ENCODE measurements at places on chromosomes 5 and 9.

GRCh38 chr5:146291421-146292074 lies 47.1 kb upstream of the POU4F3 start:
- DNase-seq: no peak

DNA sequence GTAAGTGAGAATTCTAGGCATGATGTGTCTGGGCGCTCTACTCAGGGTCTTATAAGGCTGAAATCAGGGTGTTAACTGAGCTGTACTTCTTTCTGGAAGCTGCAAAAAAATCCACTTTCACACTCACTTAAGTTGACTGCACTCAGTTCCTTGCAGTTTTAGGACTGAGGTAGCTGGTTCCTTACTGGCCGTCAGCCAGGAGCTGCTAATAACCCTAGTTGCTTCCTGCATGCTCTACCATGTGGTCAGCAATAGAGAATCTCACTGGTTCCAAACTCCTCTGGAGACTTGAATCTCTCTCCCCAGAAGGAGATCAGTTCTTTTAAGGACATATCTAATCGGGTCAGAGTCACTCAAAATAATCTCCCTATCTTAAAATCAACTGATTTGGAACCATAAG lies 911.2 kb downstream of the EFNA5 start:
- DNase-seq: no peak

DNA sequence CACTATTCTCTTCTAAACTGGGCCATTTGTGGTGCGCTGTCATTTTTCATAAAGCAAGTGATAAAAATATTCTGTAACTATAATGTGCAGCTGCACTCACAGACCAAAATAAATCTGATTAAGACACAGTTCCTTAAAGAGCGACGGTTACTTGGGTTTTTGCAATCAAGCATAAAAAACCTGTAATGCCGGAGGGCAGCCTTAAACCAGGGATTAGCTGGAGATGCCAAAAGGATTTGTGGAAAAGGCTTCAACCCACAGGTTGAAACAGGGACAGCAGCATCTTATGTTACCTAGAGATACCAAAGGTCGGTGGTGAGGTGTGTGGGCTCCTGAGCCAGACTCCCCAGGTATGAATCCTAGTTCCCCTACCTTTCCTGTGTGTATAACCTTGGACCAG lies 49.3 kb downstream of the CTNND2 start:
- DNase-seq: no peak

- DNase-seq: no peak
Observed at GRCh38 chr5:42566652-42567295, 143.5 kb downstream of the GHR start.

DNA sequence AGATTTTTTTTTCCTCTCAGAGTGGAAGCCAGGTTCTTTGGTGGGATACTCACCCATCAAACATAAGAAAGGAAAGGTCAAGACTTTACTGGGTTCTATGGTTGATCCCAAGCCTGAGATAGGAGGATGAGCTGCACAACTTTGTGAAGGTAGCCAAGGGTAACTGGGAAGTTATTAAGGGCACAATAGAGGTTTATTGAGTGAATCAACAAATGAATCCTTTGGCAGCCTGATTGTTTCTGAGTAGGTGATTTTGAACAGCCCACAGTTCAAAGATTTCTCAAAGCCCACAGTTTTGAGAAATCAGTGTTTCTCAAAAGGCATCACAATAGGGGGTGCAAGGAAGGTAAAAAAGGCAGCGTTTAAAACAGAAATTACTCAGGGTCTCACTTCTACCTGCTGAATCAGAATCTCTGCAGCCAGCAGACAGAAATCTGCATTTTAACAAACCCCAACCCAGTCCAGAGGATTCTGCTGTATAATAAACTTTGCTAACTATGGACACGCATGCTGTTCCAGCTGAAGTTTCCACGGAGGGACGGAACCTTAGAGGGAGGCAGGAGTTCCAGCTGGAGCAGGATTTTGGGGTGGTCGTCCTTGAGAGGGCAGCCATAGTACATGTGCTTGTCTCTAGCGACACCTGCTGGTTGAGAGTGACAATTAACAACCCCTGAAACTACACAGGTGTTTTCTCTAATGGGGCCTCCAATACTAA lies 32.7 kb upstream of the FSD1L start:
- no peak for DNase-seq

GRCh38 chr9:132982458-132982857 lies 4.0 kb downstream of the GFI1B start:
- DNase-seq: no peak

DNA sequence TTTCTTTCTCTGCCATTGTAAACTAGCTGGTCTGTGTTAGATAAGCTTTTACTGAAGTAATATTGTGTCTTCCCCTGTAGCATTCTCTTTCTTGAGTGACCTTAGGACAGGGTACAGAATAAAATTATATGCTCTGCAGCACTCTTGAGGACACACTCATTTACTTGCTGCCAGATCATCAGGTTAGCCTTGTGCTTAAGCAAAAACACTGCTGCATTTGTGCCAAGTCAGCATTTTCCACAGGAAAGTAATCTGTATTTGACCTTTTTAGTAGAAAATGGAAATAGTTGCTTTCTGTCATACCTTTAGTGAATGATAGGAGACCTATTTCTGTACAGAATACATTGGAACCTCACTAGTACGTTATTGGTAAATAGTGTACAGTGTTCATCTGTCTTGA lies 54.2 kb downstream of the LMNB1 start:
- DNase-seq: no peak

DNA sequence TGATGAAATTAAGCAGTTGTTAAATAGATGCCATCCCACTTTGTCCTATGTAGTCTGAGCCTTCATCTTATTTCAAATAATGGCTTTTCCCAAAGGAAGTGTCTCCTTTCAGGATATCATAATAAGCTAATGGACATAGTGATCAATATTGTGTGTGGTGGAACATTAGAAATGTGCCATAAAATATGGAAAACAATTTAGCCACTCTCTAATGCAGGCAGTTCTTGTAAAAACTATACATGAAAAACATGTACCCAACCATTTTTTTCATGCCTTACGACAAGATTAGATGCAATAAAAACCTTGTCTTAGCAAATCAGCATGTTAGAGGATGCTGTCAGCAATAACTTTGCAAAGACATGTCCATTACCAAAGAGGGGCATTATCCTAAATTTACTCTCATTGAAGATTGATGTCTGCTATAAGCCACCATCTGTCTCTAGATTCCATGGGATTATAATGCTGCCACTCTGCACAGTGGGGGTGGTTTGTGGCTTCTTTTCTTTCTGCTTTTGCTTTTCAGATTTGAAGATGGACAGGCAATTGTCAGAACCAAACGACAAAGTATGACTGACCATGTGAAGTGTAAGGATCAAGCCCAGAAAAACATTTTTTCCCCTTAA lies 724.0 kb upstream of the ZNF608 start:
- DNase-seq: no peak

GRCh38 chr5:126354858-126355731 lies 68.1 kb upstream of the GRAMD2B start:
- no peak for DNase-seq

DNA sequence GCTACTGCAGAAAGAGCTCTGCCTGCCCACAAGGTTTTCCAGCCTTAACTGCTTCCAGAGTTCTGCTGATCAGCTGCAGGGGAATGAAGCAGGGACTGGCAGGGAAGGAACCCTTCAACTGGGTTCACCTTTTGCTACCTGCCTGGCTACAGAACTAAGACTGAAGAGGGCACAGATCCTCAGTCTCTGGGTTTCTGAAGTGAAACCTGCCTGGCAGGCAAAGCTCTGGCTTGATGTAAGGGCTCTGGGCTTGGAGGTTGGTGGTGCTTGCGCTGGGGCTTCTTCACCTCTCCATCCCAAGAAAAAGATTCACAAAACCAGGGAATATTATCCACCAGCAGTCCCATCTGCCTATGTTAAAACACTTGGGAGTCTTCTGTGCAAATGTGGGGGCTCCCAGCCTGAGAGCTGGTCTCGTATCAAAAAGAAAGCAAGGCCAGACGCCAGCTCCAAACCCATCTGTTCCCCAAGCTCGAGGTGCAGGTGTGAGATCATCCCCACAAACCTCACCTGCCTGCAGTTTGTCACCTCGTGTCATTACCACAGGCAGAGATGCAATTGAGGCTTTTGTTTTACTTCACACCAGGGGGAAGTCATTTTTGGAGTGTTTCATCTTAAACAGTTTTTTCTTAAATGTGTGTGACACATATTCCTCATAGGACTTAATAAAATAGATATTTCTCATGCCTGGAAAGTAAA lies 58.3 kb downstream of the BNC2 start:
- DNase-seq: no peak

- DNase-seq: no peak
Observed at GRCh38 chr9:26684029-26684428, 208.6 kb downstream of the CAAP1 start.

GRCh38 chr5:61277190-61277589 lies 54.9 kb upstream of the ZSWIM6 start:
- DNase-seq: no peak

GRCh38 chr9:89619424-89620138 lies 14.8 kb downstream of the GADD45G start:
- DNase-seq: no peak

DNA sequence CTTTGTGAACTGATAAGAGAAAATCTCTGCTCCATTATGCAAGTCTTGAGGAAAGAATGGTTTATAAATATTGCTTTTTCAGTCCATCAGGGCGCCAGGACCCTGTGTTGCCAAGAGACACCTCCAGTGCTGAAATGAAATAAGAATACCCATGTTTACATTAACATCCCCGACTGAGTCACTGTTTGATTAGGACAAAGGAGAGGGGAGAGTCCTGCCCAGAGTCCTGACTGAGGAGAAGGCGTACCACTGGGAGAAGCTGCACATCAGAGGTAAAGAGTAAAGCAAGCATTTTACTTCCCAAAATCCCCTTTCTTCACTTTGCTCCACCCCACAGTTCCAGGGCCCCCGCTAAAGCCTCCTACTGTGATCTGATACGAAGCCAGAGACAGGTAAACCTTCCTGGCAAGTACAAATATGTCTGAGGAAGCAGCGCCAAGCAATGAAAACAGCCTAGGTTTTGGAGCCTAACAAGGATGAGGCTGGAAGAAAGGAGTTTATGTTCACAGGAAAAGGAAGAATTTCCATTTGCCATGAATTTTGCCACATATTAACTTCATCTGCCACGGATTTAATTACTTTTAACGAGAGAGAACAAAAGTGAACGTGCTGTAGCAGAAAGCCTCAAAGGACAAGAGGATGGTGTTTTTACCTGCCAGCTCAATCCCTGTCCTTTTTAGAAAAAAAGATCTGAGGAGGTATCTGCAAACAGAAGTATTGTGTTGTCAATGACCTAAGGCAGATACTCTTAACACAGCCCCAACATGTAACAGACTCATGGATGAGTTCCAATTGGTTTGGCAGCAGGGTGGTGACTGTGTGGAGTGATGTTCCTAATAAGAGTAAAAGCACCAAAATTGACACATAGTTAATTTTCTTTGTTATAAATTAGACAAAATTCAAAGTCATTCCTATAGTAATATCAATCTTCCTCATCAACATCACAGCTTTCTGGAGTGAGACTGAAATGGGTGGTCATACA lies 209.4 kb upstream of the TLE4 start:
- DNase-seq: no peak

GRCh38 chr9:76592974-76593347 lies 134.0 kb downstream of the GCNT1 start:
- DNase-seq: no peak

GRCh38 chr5:140115186-140115500 lies 1.2 kb downstream of the PURA start:
- DNase-seq: no peak

DNA sequence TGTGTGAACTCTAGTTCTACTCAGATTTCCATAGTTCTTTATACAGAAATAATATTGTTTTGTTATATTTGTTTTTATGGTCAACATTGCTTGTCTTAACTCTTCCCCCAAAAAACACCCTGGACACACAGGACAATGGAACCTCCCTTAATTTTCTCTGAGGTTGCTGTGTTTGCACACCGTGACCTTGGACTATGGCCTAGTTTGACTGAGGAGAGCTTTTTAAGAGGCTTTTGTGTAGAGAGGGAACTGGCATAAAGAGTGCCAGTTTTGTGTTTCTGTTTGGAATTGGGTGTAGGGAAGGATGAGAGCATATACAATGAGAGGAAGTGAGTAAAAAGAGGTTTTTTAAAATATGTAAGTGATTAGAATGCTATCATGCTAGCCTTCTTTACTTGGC lies 101.1 kb upstream of the MEF2C start:
- DNase-seq: no peak

DNA sequence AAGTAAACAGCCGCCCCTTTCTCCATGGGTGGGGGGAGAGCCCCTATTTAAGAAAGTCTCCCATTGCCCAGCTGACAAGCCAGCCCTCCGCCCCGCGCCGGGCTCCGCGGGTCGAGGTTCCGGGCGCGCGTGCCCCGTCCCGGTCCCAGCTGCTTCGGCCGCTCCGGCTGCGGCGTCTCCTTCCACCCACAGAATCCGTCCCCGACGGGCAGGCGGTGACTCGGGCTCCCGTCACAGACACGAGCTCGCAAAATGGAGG lies 223 bp downstream of the NR3C1 start:
- DNase-seq: no peak

DNA sequence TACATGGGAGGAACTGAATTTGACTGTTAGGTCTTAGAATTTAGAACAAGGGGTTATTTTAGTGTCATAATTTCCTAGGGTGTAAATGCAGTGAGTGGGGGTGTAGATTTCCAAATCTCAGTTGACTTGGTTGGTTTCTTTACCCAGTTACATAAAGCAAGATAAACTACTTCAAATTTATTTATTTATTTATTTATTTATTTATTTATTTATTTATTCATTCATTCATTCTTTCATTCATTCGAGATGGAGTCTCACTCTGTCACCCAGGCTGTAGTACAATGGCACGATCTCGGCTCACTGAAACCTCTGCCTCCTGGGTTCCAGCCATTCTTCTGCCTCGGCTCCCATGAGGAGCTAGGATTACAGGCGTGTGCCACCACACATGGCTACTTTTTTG lies 200.4 kb downstream of the SLF1 start:
- DNase-seq: no peak

GRCh38 chr5:15682566-15682965 lies 182.6 kb downstream of the FBXL7 start:
- no peak for DNase-seq

GRCh38 chr5:72723581-72723980 lies 92.9 kb upstream of the TNPO1 start:
- DNase-seq: no peak
